ENCODE measurements at places on chromosomes 2 and 18.

DNA sequence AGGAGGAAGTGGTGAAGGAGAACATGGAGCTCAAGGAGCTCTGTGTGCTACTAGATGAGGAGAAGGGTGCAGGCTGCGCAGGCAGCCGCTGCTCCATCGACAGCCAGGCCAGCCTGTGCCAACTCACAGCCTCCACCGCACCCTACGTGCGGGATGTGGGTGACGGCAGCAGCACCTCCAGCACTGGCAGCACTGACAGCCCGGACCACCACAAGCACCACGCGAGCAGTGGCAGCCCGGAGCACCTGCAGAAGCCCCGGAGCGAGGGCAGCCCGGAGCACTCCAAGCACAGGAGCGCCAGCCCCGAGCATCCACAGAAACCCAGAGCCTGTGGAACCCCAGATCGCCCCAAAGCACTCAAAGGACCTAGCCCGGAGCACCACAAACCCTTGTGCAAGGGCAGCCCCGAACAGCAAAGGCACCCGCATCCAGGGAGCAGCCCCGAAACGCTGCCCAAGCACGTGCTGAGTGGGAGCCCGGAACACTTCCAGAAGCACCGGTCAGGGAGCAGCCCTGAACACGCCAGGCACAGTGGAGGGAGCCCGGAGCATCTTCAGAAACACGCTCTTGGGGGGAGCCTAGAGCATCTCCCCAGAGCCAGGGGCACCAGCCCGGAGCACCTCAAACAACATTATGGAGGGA lies 9.0 kb downstream of the CCDC85A start:
- DNase-seq, result no peak

DNA sequence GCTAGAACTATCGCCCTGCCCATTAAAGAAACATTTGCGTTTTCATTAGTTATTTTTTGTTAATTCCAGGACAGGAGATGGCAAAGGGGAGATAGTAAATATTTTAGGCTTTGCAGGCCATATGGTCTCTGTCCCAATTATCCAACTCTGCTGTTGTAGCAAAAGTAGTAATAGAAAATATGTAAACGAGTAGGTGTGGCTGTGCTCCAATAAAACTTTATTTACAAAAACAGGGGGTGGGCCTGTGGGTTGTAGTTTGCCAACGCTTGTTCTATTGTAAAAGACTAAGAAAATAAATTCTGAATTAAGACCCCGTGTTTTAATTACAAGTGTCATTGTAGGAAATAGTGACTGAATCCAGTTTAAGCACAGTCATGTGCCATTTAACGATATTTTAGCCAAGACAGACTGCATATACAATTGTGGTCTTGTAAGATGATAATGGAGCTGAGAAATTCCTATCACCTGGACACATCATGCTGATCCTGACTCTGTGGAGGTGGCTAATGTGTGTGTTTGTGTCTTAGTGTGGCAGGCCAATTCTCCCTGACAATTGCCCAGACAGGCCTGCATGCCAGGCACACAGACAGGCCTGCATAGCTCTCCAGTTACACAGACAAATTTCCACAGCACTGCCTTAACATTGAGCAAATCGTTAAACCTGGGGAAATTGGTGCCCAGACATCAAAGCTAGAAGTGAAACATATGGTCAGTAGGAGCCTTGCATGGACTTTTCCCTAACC lies 76.4 kb downstream of the SKA1 start:
- no peak for DNase-seq

DNA sequence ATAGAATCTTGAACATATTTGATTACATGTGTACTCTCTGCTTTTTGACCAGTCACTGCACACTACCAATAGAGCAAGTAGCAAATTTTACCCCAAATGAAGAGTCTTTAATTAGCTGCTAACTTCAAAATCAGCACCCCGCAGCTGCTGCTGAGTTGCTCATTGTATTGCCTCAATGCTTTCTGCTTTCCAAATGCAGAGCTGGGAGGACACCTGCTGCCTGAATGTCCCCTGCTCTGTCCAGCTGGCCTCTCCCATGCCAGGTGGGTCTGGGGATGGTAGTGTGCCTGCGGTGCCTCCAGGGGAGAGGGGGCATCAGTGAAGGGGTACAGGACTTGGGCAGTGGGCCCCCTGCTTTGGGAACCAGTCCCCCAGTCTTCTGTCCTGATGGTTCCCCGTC lies 184.8 kb downstream of the PRKCE start:
- DNase-seq, result no peak

DNA sequence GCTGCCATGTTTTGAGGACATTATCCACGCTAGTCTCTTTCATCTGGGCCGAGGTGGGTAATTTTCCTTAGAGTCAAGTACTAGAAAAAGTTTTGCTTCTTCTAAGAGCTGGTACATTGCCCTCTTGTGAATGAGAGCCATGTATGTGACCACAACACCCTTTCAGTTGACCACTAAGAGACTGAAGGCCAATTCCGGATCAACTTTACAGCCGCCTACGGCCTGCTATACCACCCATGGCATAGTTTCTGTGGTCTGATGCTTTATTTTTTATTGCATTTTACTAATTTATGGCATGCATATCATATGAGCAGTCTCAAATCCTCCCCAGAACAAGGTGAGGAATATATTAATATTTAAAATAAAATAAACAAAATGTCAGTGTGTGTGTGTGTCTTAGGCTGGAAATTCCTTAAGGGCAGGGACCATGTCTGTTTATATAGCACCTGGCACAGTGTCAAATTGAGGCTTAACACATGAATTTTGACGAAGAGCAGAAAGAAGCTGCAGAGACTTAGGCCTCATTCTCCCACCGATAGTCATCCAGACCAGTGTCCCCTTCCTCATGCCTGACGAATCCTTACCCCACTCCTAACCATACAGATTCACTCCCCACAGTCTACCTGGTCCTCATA lies 35.4 kb downstream of the PSD4 start:
- no peak for DNase-seq

All from stromal cell of bone marrow (primary cell).